ENCODE measurements at places on chromosomes 4 and X. TPM values are rescaled to one million over a fixed set of nuclear protein-coding genes. Genes with fewer than 3 reads are reported as not detected.

The KIAA1210 gene
- total RNA-seq: 0.82 TPM

DNA sequence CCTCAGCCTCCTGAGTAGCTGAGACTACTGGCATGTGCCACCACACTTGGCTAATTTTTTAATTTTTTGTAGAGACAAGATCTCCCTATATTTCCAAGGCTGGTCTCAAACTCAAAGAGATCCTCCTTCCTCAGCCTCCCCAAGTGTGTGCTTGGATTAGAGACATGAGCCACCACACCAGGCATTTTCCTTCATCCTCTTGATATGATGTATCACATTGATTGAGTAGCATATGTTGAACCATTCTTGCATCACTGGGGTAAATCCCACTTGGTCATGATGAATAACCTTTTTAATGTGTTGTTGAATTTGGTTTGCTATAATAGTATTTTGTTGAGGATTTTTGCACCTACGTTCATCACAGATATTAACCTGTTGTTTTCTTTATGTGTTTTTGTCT, 24.2 kb upstream of the PPM1K start:
- H3K36me3 ChIP-seq: no peaks in the 10 kb centered on the region
- H3K4me3 ChIP-seq: no peak overlapping the region
- no peak overlapping the region for H3K27ac ChIP-seq
- no peaks in the 10 kb centered on the region for H3K4me1 ChIP-seq
- DNase-seq: no peak

GRCh38 chrX:65633826-65634225, 33.6 kb upstream of the MSN start:
- H3K4me1 ChIP-seq: peaks cover 3% of the 10 kb centered on the region
- H3K4me3 ChIP-seq: no peak overlapping the region
- H3K27me3 ChIP-seq: no peaks in the 10 kb centered on the region
- H3K27ac ChIP-seq: no peak overlapping the region

DNA sequence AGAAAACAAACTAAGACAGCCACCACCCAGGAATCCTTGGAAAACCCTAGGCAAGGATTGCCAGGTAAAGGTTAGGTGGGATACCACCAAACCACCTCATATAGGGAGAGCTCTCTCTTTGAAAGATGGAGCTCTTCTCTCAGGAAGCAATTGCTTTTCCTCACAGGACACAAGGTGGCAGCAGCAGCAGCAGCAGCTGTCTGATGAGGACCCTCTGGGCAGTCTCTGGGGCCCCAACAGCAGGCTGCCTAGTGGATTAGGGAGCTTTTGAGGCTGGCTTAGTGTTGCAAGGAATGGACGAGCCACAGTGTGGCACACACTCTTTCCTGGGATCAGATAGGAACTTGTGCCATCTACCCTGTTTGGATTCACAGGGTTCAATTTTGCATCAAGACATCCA, 41.4 kb upstream of the CHRDL1 start:
- DNase-seq: no peak
- H3K27me3 ChIP-seq: peaks cover 7% of the 10 kb centered on the region
- no peaks in the 10 kb centered on the region for H3K36me3 ChIP-seq
- H3K27ac ChIP-seq: no peak overlapping the region
- H3K4me3 ChIP-seq: no peak overlapping the region

GRCh38 chrX:119249891-119250290, 13.8 kb downstream of the PGRMC1 start:
- H3K27ac ChIP-seq: no peak overlapping the region
- H3K36me3 ChIP-seq: peaks cover under 1% of the 10 kb centered on the region
- DNase-seq: no peak
- no peak overlapping the region for H3K4me3 ChIP-seq

- no peak overlapping the region for H3K27ac ChIP-seq
- H3K4me1 ChIP-seq: no peaks in the 10 kb centered on the region
- no peak for DNase-seq
Observed at GRCh38 chr4:1603413-1604135, 80.5 kb downstream of the FAM53A start.

- H3K36me3 ChIP-seq: peaks cover 2% of the 10 kb centered on the region
- H3K4me1 ChIP-seq: peaks cover 16% of the 10 kb centered on the region
- H3K27me3 ChIP-seq: no peaks in the 10 kb centered on the region
Observed at GRCh38 chr4:76821641-76822040, 76.3 kb downstream of the SOWAHB start.
